ENCODE measurements at places on chromosomes 6 and 20.

DNA sequence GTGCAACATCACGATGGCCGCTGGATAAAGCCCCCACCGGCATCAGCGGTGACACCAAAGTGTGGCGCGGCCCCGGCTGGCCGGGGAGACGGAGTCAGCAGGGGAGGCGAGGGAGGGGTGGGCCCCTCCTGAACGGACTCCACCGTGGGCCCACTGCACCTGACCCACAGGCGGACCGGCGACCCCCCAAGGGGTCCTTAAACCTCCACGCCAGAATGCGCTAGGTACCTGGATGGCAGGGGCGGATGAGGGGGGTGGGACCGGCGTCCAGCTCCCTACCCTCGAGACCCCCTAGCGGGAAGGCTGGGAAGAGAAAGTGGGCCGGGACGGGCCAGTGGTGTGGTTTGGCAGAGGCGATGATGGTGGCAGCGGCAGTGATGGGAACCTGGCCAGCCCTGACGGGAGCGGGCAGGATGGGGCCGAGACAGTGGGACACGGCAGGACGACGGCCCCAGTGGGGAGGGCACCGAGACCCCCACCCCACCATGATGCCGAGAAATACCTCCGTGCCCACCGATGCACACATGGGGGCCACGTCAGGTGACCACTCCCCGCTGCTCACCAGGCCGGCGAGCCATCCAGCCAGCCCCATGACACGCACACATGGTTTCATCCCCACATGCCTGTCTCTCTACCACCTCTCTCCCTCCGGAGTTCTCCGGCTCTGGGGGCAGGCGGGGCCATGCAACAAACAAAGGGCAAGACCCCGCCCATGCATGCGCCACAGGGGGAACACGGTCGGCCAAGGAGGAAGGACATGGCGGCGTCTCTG is 771.9 kb upstream of the DEFB115 start:
- DNase-seq: no peak

DNA sequence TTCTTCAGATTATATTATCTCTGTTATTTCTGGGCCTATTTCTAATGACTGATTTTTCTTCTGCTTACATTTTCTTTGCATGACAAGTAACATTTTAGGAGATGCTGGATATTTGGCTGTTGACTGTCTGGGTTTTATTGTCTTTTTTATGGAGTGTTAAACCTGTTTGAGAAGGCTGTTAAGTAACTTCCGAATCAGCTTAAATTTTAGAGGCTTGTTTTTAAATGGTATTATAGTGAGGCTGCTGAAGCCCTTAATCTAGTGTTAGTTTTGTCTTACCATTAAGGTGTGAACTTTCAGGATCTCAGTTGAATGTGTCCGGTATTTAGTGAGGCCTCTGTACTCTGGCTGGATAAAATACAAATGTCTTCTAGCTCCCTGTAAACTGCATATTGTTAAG is 109.8 kb downstream of the EYA4 start:
- no peak for DNase-seq

- DNase-seq: no peak
Observed at GRCh38 chr6:86730216-86730615, 207.1 kb upstream of the HTR1E start.

DNA sequence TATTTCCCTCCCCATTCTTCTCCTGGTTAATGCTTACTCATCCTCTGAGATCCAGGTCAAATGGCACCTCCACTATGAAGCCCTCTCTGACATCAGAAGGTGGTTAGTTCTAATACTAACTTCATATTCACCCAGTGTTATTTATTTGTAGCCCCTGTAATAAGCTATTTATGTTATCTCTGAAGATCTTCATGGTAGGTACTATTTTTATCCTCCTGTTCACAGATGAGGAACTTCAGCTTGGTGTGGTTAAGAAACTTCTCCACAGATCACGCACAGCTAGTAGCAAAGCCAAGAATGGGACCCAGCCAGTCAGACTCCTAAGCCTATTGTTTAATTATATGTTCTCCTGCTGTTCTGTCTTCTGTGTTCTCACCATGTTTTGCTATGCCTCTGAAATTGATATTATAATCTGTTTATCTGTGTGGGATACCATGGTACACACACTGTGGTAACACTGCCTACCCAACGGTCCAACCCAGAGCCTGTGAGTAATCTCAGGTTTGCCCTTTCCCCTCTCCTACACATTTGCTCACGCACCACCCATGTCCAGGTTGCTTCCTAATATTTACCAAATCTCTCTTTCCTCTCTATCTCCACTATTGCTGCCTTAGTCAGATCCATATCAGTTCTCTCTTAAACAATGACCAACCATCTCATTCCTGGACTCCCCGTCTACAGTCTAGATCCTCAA is 98.4 kb downstream of the IPCEF1 start:
- DNase-seq: no peak

DNA sequence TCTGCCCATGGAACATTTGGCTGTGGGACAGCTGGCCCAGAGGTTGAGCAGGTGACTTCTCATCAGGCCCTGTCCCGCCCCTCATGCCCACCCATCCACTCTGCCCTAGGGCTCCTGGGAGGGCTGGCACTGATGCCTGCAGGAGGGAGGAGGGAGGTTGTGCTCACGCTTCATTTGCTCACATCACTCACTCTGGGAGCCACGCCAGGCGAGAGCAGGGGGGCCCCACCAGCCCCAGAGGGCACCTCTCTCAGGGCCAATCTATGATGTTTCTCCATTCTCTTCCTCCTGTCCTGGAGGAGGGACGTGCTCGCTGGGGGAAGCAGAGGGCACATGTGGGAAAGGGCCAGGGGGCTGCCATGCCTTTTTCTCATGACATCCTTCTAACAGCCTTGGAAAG is 10.9 kb upstream of the GLP1R start:
- no peak for DNase-seq

DNA sequence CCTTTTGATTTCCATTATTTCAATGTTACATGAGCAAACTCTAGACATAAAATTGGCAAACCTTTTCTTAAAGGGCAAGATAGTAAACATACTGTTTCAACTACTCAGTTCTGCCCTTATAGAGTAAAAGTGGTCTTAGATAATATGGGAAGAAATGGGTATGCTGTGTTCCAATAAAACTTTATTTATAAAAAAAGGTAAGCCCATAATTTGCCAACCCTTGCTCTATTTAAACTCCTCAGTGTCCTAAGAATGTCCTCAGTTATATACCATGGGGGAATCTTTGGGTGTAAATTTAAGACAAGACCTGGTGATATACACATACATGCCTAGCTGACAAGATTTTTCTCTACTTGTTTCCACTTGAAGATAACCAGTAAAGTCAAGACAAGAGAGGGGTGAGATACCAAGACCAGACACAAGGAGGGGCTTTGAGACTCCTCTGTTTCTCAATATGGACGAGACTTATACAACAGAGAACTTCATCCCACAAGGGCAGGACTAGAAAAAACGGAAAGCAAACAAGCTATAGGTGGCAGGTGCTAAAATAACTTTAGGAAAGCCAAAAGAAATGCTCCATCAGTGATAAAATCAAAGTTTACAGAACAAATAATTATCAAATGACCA is 10.5 kb downstream of the SNX3 start:
- no peak for DNase-seq

GRCh38 chr20:43721429-43722152 is 5.2 kb downstream of the GTSF1L start:
- DNase-seq: no peak

DNA sequence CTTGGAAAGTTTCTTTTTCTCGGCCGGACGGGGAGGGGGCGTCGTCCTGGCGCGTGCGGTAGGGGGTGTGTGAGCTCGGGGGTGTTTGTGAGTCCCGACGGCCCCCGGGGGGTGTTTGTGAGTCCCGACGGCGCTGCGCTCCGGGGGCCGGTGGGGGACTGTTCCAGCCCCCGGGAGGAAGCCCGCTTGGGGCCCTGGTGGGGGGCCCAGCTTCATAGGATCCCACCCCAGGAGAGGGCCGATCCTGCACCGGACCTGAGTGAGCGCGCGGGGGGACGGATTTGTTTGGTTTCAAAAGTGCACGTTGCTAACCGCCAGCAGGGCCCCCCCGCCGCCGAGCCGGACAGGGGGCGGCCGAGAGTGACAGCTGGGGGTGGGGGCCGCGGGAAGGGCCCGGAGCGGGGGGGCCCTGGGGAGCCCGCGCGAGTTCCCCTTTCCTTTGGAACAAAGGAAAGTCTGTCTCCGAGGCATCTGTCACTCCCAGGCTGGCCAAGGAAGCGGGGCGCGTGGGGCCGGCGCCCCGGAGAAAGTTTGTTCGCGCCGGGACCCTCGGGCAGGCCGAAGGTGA is 485 bp downstream of the TGIF2 start:
- no peak for DNase-seq

- DNase-seq: no peak
Observed at GRCh38 chr6:39420300-39421265, 98.1 kb upstream of the KCNK16 start.

- DNase-seq: no peak
Observed at GRCh38 chr6:169800116-169800667, 48.8 kb downstream of the ERMARD start.

DNA sequence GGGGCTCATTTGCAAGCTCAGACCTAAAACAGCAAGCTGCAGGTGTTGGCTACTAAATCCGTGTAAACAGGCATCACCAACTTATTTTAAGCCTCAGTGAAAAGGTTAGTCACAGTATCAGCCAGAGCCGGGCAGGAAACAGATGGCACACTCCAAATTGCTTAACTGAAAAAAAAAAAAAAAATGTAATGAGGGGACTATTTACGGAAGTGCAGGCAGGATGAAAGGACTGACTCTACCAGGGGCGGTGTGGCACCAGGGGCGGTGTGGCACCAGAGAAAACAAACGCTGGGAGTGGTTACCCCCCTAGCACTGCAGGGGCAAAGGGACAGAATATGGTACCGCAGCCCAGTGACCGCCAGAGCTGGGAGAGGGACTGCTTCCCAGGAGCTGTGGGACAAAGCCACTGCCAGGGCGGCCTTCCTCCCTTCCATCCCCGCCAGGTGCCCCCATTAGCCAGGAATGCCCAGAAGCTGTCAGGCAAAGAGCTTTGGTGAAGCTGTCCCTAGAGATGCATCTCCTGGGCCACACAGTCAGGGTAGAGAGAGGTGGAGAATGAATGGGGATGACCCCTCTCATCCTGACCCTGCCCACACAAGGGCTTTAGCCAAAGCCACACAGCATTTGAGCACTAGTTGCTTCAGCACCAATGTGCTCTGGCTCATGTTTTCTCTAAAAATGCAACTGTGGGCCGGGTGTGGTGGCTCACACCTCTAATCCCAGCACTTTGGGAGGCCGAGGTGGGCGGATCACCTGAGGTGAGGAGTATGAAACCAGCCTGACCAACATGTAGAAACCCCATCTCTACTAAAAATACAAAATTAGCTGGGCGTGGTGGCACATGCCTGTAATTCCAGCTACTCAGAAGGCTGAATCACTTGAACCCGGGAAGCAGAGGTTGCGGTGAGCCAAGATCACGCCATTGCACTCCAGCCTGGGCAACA is 39.6 kb upstream of the GFOD1 start:
- no peak for DNase-seq

GRCh38 chr6:125245523-125246264 is 56.1 kb downstream of the HDDC2 start:
- no peak for DNase-seq

GRCh38 chr6:137958811-137959565 is 91.9 kb downstream of the TNFAIP3 start:
- no peak for DNase-seq

DNA sequence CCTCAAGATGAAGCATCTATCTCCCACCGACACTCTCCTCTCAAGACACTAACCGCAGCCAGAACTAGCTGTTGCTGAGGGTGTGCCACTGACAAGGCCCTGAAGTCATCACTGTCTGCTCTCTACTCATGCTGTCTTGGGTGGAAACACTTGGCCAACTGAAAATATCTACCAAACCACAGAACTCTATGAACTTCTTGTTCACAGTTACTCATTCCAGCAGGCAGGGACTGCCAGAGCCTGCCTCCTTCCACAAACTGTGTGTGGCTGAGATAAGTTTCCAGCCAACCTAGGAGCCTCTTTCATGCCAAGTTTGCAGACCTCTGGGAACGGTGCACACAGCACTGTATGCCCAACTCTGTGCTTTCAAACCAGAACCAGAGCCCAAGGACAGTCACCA is 45.5 kb upstream of the NXT1 start:
- DNase-seq: no peak

DNA sequence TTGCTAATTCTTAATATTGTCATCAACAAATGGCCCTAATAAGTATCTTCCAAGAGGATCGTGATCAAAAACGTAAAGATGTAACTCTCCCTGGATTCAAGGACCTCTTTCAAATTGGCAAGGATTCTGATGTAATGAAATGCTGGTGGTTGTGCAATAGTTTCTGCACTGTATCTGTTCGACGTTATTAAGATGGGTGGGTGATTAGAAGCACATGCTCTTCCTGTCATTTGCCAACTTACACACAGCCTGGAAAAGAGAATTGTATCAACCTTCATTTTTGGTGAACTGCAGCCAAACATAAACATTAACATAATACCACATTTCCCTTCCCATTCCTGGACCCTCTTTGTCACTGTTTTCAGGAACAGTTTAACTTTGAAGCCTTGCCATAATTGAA is 9.8 kb downstream of the FOXQ1 start:
- no peak for DNase-seq

DNA sequence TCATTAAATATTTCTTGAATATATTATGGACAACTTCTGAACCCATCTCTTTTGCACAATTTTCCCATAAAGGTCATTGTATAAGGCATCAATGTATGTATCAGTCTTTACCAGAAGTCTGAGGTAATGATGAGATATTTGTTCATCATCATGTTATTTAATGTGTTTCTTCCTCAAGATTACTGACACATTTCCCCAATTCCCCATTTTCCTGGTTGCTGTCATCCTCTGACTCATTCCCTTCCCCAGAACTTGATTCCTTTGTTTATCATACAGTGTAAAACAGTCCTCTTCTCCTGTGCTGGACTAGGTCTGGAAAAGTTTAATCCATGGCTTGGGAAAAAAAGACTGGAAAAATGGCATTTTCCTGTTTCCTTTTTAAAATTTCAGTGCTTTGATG is 107.9 kb upstream of the FLRT3 start:
- DNase-seq: no peak

DNA sequence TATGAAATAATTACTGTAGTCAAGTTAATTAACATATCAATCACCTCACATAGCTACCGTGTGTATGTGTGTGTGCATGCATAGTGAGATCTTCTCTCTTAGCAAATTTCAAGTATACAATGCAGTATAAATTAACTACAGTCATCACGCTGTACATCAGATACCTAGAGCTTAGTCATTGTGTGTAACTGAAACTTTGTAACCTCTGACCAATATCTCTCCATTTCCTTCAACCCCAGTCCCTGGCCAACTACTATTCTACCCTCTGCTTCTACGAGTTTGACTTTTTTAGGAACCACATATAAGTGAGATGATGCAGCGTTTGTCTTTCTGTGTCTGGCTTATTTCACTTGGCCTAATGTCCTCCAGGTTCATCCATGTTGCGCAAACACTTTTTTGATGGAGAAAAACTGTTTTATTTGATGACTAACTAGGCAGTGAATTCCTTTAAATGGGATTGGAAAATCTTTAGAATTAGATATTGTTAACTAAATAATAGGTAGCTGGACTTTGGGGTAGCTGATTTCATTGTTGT is 459.5 kb downstream of the DHX35 start:
- DNase-seq: no peak

GRCh38 chr20:53942472-53942816 is 128.0 kb downstream of the BCAS1 start:
- no peak for DNase-seq

GRCh38 chr6:96235927-96236326 is 220.2 kb downstream of the FUT9 start:
- no peak for DNase-seq

Measured in NCI-H510A (cell line).